Naive thymus-derived CD4-positive, alpha-beta T cell (primary cell): ENCODE measurements at places on chromosomes 5 and 9. TPM values are rescaled to one million over a fixed set of nuclear protein-coding genes. Genes with fewer than 3 reads are reported as not detected.

NR4A3 gene
- 0.08 TPM for total RNA-seq

- no peak for DNase-seq
Observed at GRCh38 chr5:72814104-72814503, 2.4 kb upstream of the TNPO1 start.

DNA sequence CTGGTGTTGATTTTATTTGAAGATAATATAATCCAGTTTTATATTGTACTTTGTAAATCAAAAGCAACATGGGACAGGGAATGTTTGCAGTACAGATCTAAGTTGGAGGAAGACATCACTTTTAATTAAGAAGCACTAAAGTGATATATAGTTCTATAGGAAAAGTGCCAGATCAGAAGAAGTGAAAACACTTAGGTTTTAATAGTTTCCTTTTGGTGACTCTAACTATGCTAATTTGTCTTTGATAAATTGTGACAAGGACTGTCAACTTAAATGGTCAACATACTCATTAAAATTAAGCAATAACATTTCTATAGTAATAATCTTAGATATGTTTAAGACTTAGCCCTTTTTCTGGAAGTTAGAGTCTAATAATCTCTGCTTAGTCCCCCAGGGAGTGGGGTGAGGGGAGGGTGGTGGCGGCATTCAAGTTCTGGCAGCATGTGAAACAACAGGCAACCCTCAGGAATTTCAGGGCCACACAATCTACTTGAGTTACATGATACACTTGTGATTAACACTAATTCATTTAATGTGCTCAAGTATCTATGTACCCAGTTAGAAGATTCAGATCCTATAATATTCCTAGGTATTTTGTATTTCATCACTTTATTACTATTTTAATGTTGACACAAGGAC lies 1026.5 kb downstream of the NR2F1-AS1 start:
- no peak for DNase-seq

DNA sequence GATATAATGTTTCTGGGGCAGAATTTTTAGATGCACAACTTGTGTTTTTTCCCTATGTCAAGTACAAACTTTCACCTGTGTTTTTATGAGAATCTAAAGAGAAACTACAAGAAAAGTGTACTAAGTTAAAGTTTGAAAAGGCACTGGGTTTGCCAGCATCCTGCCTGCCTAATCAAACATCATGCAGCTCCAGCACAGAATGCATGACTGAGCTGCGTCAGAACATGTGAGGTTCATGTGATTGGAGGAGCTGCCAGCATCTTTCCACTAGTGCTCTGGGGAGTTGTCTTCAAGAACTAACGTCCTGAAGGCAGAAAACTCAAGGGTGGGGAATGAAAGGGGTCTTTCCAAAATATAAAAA lies 46.1 kb upstream of the RIC1 start:
- peak; percentile 55 for DNase-seq

MACROH2A1 gene
- total RNA-seq: 280 and 288 TPM in 2 replicates

DNA sequence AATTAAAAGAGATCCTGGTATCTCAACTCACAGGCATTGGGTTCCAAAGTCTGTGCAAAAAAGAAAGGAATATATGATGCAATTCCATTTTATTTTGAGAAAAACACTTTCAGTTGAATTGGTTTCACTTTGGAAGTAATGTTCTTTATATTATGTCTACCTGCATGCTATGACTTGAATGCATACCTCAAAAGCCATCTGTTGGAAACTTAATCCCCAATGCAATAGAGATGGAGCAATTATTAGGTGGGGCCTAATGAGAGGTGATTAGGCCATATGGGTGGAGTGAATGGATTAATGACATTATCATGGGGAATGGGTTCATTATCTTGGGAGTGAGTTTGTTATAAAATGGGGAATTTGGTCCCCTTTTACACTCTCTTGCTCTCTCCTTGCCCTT lies 293.3 kb downstream of the CSNK1G3 start:
- DNase-seq: no peak

- DNase-seq: no peak
Observed at GRCh38 chr9:71637375-71637774, 130.9 kb downstream of the CEMIP2 start.

DNA sequence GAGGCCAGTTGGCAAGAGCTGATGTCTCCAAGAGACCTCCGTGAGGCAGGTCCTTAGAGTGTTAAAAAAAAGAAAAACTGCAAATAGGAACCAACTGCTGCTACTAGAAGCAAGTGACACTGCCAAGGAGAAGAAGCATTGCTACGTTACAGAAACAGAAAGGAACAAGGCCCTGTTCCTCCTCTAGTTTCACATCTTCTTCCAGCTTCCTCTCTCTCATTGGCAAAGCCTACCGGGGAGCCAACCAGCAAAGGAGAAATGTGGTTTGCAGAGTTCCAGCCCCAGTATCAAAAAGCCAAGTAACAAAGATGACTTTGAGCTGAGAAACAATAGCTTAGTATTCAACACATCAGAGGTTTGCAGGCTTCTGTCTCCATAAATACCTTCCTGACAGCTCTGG lies 145.9 kb downstream of the PRELID2 start:
- DNase-seq: no peak

TMEM232 gene
- 1.8 TPM for total RNA-seq

- no peak for DNase-seq
Observed at GRCh38 chr5:124705577-124705976, 40.9 kb downstream of the ZNF608 start.

GRCh38 chr9:117555964-117556629 lies 141.2 kb upstream of the ASTN2 start:
- no peak for DNase-seq

MEGF10 gene
- total RNA-seq: not detected

- no peak for DNase-seq
Observed at GRCh38 chr5:2128686-2129355, 246.1 kb upstream of the IRX4 start.

- DNase-seq: no peak
Observed at GRCh38 chr5:147966829-147967228, 60.5 kb upstream of the C5orf46 start.

PHF19 gene
- 197 TPM for total RNA-seq

LRRC70 gene
- total RNA-seq: 0.48 and 1.4 TPM in 2 replicates

DNA sequence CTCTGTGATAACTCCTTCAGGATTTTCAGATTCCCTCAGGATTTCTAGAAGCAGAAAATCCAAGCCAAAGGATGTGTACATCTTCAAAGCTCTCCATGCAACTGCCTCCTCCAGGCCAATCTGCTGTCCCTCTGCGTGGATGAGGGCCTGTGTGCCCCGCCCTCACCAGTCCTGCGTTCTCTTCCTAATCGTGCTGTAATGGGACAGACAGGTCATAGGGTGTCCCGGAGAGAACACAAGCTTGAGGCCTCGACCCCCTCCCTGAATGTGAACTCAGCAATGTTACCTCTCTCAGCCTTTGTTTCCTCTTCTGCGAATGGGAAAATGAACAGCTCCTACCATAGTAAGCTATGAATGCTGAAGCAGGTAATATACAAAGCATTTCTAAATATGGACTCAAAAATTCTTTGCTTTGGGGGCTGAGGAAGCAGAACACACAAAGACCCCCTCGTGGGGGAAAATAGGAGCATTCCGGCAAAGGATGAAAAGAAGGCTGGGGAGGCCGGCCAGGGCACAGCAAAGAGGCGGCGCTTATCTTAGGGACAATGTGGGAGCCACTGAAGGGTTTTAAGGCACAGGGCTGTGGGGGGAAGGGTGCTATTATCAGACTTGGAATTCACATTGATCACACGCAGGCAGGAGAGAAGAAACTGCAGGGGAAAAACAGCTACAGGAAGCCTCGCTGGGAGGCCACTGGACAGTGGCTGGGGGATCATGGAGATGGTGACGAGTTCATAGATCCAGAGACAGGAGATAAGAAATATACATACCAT lies 57.2 kb upstream of the FBXW11 start:
- DNase-seq: no peak

DNA sequence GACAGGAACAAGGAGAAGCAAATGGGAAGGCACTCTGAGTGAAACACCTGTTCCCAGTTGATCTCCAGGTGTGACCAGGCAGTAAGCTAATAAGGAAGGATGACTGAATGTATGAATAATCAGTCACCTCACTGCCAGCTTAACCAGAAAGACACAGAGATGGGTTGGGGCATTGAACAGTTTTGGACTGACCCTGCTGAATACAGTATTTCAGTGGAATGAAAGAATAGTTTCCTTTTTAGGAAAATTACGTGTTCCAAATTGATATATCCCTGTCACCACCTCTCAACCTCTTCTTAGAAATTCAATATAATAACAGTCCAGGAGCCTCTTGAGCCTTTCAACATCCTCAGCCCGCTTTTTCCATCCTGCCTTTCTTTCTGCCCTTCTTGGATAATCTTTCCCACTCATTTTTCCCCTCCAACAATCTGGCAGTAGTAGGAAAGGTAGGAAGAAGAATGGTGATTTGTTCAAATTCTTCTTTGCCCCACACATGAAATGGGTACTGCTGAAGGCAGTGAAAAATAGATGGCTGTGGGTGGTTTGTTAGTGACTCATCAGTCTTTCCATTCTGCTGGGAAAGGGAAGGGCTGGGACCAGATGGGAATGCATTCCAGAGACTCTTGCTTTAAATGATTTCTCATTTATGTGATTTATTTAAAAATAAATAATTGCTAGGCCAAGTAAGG lies 117.9 kb downstream of the ZSWIM6 start:
- DNase-seq: no peak

- no peak for DNase-seq
Observed at GRCh38 chr5:146233441-146233840, 30.0 kb downstream of the RBM27 start.

DNA sequence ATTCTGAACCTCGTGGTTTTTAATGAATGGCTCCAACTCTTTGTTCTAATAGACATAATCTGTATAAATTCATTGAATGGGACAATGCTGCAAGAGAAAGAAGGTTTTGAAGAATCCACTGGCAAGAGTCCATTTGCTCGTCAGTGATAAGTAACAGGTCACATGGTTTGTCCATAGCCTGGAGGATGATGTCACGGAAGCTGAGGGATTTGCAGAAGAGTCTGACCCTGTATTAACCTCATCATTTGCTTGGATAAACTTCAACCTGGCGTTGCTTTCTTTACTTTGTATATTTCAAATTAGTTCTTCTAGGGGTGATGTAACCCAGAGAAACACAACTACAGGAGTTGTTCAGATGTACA lies 197.4 kb downstream of the GAS1 start:
- no peak for DNase-seq

GRCh38 chr5:73999297-73999696 lies 373.3 kb downstream of the ARHGEF28 start:
- no peak for DNase-seq

- no peak for DNase-seq
Observed at GRCh38 chr9:94894094-94894699, 167.7 kb downstream of the AOPEP start.

GRCh38 chr9:123990427-123990826 lies 21.1 kb upstream of the LHX2 start:
- DNase-seq: no peak

SLIT3 gene
- not detected for total RNA-seq

GPX3 gene
- 1.1 TPM for total RNA-seq

GRCh38 chr9:115036691-115037090 lies 81.3 kb downstream of the TNC start:
- no peak for DNase-seq

GRCh38 chr5:128412145-128412930 lies 125.7 kb downstream of the FBN2 start:
- DNase-seq: no peak

DNA sequence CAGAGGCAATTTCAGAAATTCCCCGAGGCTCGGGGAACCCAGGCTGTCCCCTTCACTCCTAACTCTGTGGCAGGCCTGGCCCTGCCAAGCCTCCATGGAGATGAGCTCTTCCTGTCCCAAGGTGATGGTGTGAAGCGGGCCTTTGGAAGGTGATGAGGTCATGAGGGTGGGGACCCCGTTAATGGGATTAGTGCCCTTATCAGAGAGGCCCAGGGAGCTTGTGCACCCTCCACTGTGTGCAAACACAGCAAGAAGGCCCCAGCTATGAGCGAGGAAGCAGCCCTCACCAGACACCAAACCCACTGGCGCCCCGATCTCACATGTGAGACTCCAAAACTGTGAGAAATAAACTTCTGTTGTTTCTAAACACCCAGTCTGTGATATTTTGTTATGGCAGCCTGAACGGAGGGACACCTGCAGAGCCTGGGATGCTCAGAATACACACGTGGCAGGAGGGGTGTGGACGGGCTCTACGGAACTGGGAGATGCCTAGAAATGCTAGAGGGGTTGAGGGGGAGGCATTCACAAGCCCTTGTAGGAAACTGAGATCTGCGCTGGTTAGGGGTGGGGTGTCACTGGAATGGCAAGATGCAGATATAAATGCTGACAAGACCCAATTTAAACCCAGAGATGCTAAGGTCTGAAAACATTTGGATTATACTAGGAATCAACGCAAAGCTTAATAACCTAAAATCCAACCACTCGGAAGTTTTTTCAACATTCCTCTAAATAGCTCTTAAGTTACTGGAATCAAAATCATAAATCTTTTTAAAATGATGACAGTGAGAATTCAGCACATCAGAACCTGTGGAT lies 46.9 kb downstream of the ADAMTS2 start:
- DNase-seq: no peak

- DNase-seq: no peak
Observed at GRCh38 chr5:26647781-26648180, 390.6 kb downstream of the CDH9 start.

ZDHHC21 gene
- total RNA-seq: 9.8 and 11.8 TPM in 2 replicates

DNA sequence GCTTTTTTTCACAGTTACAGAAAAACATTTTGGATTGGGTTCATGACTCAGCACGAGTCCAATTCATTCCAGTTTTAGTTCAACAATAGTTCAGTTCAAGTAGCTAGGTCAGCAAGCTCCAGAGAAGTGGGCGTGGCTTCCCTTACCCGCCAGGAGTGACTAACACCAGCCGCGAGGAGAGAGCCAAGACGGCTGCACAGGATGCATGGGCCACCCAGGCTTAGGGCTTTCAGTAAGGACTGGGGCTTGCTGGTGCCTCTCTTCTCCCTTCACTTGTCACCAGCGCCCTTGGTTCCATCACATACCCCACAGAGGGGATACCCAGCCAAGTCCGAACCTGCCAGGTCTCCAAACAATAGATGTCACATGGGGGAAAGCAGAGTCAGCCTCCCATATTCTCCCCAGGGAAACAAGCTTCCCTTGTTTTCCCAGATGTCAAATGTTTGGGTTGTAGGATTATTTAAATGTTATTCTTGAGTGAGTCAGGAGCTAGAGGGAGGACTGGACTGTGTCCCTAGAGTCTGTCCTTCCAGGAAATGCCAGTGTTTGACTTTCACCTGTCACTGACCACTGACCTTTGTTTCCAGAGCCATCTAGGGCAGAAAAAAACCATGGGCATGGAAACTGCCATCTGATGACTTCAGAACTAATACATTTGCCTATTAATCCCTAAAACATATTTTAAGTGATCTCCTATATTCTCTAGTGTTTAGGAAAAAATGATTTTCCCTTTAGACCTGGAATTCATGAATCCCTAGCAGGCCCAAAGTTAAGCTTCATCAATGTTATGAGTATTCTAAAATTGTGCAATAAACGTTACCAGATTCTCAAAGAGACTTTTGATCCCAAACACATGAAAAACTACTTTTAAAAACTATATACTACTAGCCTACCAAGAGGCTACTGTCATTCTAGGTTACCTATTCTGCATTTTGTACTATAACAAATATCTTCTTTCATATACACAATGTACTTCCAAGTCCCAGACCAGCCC lies 51.9 kb downstream of the NIPAL4 start:
- DNase-seq: no peak

- DNase-seq: no peak
Observed at GRCh38 chr9:116064970-116065369, 88.6 kb upstream of the PAPPA start.
